Activated T-cell treated with anti-CD3 and anti-CD28 coated beads, Interleukin-2, amount 50 U/mL, for 72 hours (primary cell): ENCODE measurements at places on chromosomes 5 and 9.

DNA sequence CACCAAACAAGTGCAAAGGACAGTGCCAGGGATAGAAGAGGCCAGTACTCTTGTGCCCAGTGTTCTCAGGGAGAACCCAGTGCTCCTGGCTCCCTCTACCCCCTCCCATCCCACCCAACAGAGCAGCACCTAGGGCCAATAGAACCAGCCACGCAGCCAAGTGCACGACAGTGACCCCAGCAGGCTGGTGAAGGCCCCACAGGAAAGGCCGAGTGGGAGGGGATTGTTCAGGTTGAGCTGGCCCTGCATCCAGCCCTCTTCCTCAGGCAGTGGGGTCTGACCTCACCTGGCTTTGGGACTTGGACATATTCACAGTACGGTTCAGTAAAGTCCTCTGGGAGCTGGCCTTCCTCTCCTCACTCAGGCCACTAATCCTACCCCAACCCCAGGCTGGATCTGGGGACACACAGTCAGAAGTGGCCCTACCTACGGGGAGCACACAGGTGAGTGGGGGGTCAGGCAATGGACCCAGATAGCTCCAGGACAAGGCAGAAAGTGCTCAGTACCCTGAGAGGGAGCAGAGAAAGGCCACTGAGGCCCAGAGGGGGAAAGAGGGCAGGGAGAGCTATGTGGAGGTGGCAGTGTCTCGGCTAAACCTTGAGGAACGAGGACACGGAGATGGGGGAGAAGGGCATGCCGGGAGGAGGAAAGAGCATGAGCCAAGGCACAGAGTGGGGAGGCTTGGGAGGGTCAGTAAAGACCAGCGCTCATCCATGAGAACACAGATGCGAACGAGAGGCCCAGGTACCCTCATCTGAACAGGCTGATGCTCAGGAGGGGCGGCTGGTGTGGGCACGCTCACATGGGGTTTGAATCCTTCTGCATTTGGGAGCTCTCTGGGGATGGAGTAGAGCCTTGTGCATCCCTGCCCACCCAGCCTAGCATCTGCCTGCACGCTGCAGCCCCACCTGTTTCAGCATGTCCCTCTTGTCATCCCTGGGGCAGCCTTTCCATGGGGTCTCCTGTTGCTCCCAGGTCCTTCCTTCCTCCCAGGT is 25.6 kb downstream of the POLR1E start:
- DNase-seq, result no peak

GRCh38 chr5:142922223-142922952 is 152.2 kb downstream of the ARHGAP26 start:
- DNase-seq, result no peak

DNA sequence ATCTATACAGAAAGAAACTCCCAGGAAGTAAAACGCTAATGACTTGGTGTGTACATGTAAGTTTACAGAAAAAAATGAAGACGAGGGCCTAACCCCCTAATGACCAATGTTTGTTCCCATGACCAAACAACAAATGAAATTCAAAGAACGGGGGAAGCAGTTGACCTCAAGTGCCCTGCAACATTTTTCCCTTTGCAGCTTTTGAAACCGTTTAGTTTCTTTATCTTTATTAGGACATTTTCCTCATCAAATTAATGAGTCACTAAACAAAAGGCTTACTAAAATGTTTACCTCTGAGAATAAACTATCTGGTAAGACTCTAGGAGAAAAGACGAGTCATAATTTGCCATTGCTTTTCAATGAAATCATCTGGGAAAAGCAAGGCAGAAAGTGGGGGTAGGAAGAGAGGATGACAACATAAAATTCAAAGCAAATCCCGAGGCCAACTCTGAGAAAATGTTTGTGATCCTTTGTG is 57.4 kb downstream of the LHFPL2 start:
- DNase-seq, result no peak

- no peak for DNase-seq
Measured at GRCh38 chr5:144133050-144133633, 37.3 kb downstream of the YIPF5 start.

DNA sequence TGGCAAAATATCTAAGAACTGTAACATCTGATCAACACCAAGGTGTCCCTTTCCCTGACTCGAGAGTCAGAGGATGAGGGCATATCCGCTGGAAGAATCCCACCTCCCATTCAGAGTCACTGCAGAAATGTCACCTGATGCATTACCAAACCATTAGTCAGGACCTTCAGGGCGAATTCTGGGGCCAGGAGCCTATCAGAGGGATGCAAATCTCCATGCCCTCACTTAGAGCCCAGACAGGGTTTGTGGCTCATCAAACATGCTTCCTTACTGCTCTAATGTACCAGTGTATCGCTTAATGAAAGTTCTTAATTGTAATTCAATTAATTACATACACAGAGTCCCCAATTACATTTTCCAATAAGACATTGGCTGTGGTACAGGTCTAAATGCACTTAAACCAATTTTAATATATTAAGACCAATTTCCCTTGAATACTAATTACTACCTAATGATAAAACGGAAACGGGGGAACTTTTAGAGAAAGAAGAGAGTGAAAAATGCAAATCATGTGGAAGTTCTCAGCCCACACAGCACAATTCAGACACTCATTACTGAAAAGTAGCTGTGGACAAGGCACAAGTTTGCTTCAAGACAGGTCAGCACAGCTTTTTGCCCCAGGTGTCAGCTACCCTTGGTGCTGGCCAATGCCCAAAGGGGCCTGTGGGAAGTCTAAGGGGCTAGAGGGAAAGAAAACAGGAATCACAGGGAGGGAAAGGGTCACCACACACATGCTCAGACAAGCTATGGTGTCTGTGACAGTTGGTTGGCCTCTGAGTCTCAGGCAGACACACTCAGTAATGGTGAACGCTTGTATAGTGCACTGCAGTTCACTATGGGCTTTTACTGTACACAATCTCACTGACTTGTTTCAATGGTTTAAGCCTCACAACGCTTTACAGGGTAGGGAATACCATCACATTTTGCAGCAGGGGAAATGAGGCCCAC is 211.6 kb downstream of the MAPKAP1 start:
- DNase-seq, result no peak

DNA sequence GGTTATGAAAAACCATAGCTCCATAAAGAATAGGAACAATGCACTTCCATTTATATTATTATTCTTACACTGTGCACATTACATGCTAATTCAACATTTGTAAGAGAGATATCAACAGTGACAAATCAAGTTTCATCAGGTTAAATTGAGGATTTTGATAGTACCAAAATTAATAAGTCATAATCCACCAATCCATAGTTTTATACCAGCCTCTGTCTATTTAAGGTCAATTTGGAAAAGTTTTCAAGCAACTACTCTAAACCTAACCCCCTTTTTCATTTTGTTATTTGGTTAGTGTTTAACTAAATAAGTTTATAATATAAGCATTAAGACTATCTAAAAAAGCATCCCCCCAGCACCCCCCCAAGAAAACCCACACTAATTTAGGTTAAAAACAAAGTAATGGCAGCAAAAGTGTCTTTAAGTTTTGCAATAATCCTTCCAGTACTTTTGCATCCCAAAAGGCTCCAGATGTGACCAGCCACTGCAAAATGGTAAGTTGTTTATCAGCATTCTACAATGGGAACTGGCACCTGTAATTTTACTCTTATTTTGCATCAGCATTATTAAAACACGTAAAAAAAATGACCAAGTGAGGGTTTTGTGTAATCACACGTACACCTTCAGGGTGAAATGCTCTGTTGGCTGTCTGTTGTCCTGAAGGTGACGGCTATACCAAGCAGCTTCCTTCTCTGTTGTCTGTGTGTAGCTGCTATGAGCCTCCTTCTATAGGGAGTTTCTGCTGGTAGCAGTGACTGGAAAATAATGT is 36.8 kb upstream of the SSBP2 start:
- no peak for DNase-seq

DNA sequence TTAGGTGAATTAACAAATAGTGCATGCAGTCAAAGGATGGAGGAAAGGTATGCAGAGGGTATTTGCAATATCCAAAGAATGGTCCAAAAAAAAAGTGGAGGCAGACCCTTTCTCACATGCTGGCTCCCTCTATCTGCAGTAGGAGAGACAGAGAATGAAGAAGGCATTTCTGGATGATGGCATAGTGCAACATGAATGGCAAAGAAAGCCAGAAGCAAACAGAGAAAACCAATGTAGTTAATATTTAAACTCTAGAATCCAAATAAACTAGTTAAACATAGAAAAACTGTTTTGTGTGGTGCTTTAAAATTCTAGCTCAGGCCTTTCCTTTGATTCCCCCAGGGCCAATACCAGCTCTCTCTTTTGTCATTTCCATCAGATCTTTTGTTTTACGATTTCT is 403.1 kb upstream of the WWC1 start:
- DNase-seq, result no peak

- no peak for DNase-seq
Measured at GRCh38 chr9:93345643-93346230, 105.7 kb upstream of the FAM120A start.

- DNase-seq, result no peak
Measured at GRCh38 chr5:35371951-35372426, 141.7 kb upstream of the PRLR start.

DNA sequence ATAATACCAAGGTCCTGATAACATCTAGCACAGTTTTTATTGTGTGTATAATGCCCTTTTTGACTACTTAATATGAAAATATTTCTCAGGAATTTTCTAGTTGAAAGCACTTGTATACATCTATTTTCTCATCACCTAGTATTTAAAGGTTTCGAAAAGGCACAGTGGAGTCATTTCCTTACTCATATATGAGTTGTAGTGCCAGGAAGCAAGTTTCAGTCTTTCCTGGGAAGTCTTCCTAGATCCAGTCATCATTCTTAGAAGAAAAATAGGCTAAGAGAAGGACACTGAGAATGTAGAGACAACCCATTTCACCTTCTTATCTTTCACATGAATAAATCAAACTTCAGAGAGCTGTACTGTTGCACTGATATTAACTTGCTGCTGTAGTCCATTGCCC is 70.2 kb downstream of the SLC25A46 start:
- DNase-seq, result no peak

- DNase-seq, result no peak
Measured at GRCh38 chr5:97102010-97102470, 40.4 kb downstream of the LIX1 start.

DNA sequence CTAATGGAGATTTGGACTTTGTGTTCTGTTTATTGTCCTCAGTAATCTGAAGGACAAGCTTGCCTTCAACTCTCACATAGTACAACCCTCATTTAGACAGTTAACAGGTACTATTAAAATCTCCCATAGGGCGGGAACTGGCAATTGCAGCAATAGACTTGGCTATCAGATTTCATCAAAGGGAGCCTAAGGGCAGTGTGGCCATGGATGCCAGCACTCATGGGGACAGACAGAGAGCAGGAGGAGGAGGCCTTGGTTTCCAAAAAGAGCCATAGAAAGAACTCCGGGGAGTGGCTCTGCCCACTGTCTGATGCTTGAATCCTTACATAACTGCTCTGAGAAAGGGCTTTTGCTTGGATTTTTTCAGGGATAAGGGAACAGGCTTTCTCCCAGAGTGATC is 6.8 kb downstream of the SLC36A1 start:
- DNase-seq, result no peak

DNA sequence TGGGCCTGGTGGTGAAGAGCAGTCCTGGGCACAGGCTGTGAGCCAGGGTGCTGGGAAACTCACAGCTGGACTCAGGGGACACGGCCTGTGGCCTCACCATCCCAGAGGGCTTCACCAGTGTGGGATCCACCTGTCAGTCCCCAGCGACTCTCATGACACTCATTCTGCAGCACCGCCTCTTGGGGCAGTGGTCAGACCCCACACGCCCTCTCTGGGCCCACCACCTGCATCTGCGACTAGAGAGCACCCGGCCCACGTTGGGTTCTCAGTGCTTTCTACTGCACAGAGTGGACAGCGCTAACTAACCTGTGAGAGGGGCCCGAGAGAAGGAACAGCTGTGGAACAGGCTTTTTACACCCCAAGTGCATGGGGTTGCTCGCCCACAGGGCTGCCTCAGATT is 45.8 kb upstream of the GARNL3 start:
- DNase-seq, result no peak

DNA sequence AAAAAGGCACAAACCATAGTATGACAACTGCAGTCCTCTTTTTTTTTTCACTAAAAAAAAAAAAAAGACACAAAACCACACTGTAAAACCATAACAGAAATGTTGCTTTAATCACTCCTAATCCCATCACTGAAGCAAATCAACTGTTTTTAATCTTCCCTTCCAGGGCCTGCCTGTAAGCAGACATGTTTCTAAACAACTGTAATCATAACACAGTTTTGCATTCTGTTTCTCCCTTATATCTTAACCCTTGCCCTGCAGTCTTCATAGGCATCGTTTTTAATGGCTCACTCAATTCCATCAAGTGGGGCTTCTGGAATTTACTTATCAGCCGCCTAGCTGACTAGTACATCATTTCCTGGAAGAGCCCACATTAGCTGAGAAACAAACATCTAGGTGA is 111.0 kb upstream of the SLC25A48 start:
- DNase-seq, result no peak

DNA sequence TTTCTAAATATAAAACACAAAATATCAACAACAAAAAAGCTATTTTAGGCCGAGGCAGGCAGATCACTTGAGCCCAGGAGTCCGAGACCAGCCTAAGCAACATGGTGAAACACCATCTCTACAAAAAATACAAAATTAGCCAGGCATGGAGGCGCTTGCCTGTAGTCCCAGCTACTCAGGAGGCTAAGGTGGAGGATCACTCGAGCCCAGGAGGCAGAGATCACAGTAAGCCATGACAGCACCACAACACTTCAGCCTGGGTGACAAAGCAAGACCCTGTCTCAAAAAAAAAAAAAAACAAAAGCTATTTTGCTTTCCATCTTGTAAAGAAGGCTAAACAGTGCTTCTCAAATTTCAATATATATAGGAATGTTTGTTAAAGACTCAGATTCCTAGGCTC is 11.3 kb downstream of the C5orf15 start:
- DNase-seq, result no peak

DNA sequence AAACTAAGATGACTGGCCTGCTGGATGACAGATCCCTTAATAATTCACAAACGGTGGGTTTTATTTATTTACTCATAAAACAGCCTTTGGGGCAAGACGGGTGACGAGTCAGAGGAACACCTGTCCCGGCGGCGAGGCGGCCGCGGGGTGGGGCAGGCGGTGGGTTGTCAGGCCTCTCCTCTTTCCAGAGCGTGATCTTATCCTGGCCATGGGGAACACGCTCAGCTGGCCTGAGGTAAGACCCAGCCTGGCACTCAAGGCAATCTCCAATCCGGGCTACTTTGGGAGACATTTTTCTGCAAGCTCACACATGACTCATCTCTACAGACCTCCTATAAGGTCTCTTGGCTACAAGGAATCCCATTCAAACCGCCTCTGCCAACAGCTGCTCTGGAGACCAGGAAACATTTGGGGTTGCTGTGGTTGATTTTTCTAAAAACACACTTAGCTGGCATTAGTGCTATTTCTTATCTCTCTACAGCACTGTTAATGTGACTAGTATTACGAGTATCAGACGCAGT is 6.3 kb downstream of the RAPGEF1 start:
- DNase-seq, result peak; percentile 50

DNA sequence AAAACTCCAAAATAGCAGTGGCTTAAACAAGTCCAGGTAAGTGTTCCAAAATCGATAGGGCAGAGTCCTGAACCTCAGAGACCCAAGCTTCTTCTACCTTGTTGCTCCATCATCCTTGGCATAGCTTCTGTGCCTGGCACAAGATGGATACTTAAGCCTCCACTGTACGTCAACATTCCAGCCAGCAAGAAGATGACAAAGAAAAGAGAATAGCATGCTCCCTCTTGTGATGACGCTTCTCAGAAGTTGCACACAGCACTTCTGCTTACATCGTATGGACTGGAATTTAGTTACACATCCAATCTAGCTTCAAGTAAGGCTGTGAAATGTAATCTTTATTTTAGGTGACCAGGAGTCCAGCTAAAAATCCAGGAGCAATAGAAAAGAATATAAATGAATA is 227.4 kb downstream of the ESM1 start:
- DNase-seq, result no peak
